ENCODE measurements at places on chromosomes 5 and 9.

- DNase-seq, result no peak
These were observed 5.4 kb upstream of the GLT6D1 start for GRCh38 chr9:135644631-135645218.

DNA sequence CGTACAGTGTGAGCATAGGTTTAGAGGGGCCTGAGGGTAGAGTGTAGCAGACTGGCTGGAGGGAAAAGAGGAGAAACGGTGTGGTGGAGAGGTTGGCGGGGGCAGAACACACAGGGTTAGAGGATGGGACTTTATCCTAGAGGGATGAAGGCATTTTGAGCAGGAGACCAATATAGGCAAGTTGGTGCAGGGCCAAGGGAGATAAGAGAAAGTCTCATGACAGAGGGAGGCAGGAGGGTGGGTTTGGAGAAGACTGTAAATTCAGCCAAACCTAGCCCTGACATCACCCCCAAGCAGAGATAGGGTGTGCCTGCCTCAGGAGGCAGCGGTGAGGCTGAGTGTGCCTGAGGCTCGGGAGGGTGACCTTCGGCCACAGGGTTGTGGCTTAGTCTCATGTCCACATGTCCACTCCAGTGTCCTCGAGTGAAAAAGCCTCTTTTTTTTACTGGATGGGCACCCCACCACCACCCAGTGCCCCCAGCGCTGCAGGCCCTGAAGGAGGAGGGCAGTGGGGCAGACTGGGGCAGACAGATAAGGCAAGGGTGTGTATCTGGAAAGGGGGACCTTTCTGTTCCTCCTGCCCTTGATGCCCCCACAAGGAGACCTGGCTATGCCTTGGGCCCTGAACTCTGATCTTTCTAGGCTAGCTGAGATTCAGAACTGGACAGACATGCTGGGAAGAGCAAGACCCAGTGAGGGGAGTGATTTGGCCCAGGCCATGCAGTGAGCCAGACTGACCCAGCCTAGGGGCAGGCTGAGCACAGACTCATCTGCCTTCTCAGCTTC is 108.7 kb downstream of the RGS3 start:
- DNase-seq, result no peak

- DNase-seq, result no peak
These were observed 246.0 kb downstream of the GADD45G start for GRCh38 chr9:89850631-89851325.

DNA sequence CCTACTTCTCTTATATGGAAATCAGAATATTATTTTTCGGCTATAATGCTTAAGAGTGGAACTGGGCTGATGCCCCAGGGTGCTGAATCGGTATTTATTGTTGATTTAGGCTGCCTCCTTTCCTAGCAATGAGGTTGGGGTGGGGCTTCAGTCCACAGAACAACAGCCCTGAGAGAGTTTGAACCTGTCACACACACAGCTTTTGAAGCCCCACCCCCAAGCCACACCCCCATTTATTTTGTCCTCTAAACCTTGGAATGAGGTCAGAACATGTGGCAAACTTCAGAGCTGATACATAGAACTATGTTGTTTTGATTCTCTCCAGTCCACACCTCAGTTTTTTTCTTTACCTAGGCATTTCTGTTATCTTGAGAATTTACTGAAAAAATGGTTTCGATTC is 51.7 kb upstream of the CAMK4 start:
- DNase-seq, result no peak

GRCh38 chr9:134592018-134592818 is 49.4 kb upstream of the COL5A1 start:
- DNase-seq, result no peak

- DNase-seq, result no peak
These were observed 135.4 kb downstream of the ALDH1A1 start for GRCh38 chr9:72817413-72817812.

DNA sequence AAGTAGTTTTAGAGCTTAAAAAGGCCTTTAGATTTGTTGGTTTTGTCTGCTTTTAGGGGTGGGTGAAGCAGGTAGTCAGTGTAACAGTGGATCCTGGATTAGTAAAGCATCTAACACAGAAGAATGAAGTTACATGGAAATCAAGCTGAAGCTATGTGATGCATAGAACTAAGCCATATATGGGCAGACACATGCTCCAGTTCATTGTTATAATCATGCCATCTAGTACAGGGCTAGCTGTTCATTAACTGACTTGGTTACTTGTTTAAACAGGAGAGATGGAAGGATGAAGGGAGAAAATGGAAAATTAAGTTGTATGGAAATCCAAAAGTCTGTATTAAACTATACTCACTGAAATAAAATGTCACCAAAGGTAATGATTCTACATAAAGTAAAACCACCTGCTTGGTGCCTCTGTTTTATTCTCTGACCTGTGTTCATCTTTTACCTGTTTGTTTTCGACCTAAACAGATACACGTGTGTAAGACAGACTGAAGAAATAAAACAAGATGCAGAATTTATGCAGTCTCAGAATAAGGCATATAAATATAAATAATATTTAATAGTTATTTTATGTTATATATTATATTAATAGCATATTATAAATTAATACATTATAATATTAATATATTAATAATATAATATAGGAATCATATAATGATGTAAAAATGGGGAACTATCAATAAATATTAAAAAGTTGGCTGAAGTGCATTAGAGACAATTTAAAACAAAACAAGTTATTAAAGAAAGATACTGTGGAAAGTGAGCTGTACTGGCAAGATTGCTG is 33.9 kb downstream of the MRPS30 start:
- DNase-seq, result no peak

GRCh38 chr5:147101659-147102369 is 133.0 kb upstream of the STK32A start:
- DNase-seq, result no peak

- no peak for DNase-seq
These were observed 2.7 kb downstream of the TNC start for GRCh38 chr9:115115117-115115880.

DNA sequence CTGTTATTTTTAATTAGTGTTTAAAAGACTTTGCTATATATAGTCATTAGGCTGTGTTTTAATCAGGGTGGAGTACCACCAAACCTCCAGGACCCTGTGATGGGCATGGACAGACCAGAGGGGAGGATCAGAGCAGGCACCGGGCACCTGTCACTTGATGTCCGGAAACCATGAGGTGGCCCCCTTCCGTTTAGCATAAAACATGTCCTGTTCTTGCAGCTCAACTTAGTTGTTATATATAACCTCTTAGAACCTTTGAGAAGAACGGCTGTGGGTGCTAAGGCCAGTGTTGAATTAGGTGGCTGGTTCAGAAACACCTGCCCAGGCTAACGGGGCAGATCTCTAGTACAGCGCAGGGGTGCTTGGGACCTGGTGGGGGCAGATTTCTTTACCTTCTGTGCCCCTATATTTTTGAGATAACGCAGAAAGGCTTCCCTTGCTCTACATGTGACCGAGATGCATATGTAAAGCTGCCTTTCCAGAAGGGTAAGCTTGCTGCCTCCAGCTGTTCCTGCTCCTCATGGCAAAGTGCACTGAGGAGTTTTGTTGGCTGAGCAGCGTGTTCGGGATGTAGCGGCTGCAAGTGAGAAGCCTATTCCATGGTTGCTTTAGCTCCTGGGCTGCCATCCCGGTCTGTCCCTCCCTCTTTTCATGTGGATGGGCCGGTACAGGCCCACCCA is 255.5 kb downstream of the FANCC start:
- DNase-seq, result no peak

GRCh38 chr9:27563738-27564430 is 9.4 kb downstream of the C9orf72 start:
- DNase-seq, result no peak

DNA sequence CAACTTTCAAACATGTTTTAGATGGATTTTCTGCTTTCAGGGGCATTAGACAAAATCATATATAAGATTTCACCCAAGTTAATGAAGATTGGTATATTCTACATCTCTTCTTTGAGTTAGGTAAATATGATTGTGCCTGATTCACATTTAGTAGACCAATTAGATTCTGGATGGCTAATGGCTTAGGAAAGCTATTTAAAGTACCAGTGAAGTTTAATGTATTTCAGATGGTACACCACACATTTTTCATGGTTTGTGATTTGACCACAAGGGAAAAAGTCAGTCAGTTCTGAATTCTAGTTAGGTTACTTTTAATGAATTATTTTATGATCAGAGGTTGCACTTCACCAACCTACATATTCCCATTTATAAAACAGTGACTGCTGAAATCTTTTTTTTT is 409.7 kb downstream of the ADGRV1 start:
- DNase-seq, result no peak

- DNase-seq, result no peak
These were observed 7.8 kb downstream of the CCT5 start for GRCh38 chr5:10257870-10258269.

- DNase-seq, result no peak
These were observed 7.4 kb downstream of the SLC12A7 start for GRCh38 chr5:1104327-1105006.

GRCh38 chr9:81879501-81879916 is 48.7 kb upstream of the SPATA31D4 start:
- no peak for DNase-seq

DNA sequence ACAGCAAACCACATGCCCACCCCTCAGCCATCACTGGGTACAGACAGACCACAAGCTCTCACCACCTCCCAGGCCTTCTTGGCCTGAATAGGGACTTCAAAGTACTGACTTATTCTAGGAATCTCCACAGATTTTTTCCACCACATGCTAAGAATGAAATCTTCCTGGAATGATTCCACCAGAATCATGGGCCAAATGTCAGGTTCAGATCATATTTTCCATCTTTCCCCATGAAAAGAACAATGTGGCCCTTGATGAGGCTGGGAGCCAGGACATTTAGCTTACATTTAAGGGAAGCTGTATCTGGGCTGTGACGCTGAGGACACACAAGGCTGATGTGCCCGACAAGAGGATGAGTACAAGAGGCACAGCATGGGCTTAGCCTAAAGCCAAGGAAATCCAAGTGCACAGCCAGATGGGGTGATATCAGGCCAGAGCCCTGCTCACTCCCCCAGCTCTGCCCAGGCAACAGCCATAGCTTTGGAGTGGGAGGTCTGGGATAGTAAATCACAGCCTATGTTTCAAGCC is 28.1 kb downstream of the ACSL6 start:
- no peak for DNase-seq

DNA sequence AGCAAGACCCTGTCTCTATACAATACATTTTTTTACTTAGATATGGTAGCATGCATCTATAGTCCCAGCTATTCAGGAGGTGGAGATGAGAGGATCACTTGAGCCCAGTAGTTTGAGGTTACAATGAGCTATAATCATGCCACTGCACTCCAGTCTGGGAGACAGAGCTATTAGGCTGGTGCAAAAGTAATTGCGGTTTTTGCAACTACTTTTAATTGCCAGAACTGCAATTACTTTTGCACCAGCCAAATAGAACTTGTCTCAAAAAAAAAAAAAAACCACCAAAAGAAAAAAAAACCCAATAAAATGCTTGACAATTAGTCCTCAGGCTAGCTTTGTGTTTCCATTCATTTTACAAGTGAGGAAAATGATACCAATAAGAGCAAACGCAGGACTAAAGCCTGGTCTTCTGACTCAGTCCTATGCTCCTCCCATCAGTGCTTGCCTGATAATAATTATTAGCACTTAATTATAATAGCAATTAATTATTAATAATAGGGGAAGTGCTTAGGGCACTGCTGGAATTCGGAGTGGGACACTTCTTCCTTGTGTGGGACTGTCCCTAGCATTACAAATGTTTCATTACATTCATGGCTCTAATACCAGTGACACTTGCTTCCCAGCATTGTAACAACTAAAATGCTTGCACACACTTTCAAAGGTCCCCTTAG is 73.1 kb upstream of the TAF1L start:
- DNase-seq, result no peak

DNA sequence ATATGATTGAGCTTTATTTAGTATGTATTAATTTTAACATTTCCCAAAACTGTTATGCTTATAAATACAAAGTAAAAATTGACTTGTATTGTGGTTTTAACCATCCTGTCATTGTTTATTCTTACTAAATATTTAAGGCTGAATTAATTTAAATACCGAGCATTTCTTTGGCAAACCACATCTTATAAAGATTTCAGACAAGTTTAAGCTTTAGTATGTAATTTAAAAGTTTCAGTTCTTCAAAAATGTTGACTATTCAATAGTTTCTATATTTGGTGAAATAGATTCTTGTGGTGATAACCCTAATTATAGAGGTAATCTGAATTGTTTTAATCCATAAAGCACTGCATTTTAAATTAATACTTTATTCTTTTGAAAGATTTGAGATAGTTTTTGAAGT is 65.5 kb downstream of the CCNH start:
- DNase-seq, result no peak

DNA sequence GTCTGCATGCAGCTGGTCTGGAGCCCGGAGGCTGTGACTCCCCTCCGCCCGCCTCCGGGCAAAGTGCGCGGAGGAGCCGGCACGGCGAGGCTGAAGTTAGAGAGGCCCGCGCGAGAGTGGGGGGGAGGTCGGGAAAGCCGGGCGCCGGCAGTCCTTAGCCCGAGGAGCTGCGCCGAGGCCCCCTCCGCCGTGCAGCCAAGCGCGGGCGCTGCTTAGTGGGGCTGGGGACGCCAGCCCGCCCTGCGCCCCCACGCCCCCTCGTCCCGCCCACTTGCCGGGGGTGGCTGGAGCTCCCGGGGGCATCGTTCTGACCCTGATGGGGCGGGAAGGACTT is 403 bp downstream of the NINJ1 start:
- peak; percentile 77 for DNase-seq

DNA sequence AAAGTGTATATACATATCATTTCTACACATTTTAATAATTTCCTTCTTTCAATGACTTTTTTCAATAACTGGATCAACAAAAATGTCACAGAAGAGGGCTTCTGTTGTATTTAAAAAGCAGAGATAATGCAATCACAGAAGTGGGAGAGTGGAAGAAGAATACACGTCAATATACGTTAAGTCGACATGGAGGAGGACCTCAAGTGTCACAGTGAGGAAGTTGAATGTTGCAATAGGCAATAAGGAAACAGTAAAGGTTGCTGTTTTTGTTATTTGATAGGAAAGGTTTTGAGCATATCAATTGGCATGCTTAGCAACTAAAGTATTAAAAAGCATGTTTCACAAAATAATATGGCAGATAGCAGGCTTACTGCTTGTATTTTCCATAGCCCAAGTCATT is 184.0 kb upstream of the NR4A3 start:
- no peak for DNase-seq

- DNase-seq, result no peak
These were observed 45.7 kb downstream of the CDK5RAP2 start for GRCh38 chr9:120534266-120534665.

DNA sequence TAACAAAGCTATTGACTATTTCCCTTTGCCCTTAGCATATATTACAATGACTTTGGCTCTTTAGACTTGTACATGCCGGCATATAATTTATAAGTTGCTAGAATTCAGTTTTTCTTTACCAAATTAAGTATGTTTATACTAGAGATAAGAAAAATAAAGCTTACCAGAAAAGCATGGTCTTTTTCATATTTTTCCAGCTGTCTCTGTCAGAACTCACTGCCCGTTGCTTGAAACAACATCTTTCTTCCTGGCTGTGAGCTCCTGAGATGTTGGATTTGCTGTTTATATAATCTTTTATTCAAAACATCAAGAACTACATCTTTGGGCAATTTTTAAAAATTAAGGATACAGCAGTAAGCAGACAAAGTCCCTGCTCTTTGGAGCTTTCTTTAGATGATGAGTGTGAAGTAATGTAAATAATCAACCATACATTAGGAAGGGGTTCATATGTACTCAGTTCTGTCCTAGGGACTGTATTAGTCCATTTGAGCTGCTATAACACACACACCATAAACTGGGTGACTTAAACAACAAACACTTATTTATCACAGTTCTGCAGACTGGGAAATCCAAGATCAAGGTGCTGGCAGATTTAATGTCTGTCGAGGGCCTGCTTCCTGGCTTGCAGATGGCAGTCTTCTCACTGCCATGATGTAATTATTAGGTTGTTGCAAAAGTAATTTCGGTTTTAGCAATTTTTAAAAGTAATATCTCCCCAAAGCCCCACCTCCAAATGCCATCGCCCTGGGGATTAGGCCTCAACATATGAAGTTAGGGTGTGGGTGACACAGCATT is 45.4 kb upstream of the RANBP3L start:
- DNase-seq, result no peak

Measured in 8988T (cell line).